Activated CD4-positive, CD25-positive, alpha-beta regulatory T cell (primary cell): ENCODE measurements at places on chromosomes 11 and 22.

GRCh38 chr11:31812383-31813381 lies 1.6 kb upstream of the PAX6 start:
- DNase-seq, result no peak

DNA sequence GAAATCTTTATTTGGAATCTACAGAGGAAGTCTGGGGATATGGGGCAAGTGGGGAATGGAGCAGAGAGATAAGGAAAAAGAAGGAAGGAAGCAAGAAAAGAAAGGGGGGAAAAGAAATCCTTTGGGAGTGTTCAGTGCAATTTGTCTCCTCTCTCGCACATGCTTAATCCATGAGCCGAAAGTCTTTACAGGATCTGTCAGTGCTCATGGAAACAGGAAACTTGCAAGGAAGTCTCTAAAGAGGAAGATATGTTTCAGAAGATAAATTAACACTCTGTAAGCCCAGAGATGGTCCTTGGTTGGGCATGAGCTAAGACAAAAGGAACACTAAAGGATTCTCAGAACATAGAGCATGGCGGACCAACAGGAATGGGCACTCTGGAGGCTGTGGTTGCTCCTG lies 47.9 kb upstream of the FLI1 start:
- DNase-seq, result no peak

DNA sequence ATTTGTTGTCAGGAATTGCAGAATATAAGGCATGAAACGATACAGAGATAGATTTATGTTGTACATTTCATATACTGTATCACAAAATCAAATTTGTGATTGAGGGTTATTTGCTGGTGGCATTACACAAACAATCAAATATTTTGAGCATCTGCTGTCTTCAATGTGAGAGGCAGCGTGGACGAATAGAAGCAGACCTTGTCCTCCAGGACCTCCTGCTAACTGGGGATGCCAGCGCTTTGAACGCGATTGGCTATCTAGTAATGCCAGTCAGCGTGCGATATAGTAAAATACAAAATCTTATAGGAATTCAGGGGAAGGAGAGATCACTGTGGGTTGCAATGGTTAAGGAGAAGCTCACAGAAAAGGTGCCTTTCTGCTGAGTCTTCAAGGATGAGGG lies 631 bp upstream of the SNX19 start:
- no peak for DNase-seq

DNA sequence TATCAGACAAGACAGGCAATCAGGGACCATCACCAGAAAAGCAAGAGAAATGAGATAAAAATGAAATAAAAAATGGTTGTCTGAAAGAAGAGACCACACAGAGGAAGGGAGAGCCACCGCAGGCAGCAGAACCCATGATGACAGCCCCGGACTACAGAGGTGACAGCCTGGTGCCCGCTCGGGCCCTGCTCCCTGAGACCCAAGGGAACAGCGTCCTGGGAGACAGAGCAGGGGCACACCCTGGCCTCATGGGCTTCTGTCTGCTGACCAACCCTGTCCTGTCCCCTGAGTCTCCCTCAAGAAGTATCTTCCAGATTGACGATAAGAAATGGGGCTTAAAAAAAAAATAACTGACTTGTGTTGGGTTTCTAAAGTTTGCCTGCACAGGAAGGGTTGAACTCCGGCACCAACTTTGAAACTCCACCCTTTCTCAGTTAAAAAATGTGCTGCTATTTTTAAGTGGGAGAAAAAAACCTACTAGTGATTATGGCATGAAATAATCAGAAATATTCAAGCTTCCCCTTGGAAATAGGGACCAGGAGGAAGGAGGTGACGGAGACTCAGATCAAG lies 70.1 kb upstream of the TTLL12 start:
- DNase-seq, result no peak

GRCh38 chr11:67167091-67167490 lies 48.0 kb downstream of the KDM2A start:
- DNase-seq, result no peak

- DNase-seq, result no peak
These were observed 1.9 kb upstream of the UQCC3 start for GRCh38 chr11:62669420-62670161.

- DNase-seq, result no peak
These were observed 103.8 kb upstream of the CSNK2A3 start for GRCh38 chr11:11456866-11457265.

GRCh38 chr11:3002871-3003270 lies 10.7 kb upstream of the NAP1L4 start:
- DNase-seq, result no peak

GRCh38 chr11:22779850-22780249 lies 49.8 kb downstream of the SVIP start:
- no peak for DNase-seq

DNA sequence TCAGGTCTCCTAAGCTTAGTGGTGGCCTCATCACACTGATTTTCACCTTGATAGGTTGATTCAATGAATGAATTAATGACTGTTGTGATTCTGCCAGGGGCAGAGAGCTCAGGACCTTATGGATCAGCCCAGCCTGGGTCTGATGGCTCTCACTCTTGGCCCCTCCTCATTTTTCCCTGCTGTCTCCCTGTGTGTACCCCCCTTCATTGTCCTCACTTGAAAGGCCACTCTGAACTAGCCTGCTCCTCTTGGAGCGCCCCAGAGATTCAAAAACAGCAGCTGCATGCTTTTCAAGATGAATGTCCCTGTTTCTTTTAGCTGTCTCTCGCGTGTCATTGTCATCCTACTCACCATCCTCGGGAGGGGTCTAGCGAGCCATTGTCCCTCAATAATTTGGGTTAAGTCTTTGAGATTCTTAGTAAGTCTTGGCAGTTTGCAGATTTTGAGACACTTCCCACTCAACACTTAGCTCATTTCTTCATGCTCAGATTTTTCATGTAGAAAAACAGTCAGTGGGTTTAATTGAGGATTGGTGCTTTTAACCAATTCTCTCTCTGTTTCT lies 42.5 kb upstream of the MICAL2 start:
- DNase-seq, result no peak

DNA sequence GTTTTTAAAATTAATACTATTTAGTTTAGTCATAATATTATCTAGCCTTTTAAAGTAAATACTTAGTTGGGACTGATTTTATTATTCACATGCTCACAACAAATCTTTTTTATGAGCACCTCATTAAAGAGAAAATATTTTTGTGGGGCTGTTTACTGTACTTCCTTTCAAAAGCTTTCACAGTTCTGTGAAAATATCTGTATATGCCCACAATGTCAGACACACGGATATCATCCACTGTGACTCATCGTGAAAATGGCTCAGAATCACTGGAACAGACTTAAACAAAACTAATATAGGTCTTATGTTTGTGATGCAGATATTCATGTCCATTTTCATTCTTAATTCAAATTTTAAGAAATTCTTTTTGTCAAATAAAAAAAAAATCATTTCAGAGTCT lies 305.2 kb downstream of the RAB38 start:
- no peak for DNase-seq

- DNase-seq, result no peak
These were observed 573 bp downstream of the PPFIA1 start for GRCh38 chr11:70270877-70271648.
